ENCODE measurements at places on chromosomes 3 and 15.
A peak's percentile ranks its signal among the peaks of the same experiment; 100 is the strongest.

- H3K4me1 ChIP-seq, result peaks cover 16% of the 10 kb centered on the region
- H3K36me3 ChIP-seq, result no peaks in the 10 kb centered on the region
- H3K4me3 ChIP-seq, result no peak overlapping the region
- no peak overlapping the region for H3K27ac ChIP-seq
Observed at GRCh38 chr15:101316529-101316928, 21.5 kb upstream of the SNRPA1 start.

DNA sequence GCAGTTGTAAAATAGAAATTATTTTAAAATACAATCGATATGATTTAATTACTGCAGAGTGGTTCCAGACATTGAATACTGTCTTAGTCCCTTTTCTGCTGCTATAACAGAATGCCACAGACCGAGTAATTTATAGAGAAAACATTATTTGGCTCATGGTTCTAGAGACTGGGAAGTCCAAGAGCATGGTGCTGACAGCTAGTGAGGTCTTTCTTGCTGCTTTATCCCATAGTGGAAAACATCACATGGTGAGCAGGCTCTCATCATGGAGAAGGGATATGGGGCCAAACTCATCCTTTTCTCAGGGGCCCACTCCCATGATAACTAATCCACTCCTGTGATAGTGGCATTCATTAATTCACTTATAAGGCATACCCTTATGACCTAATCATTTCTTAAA lies 120.0 kb upstream of the TBL1XR1 start:
- H3K36me3 ChIP-seq, result peaks cover 12% of the 10 kb centered on the region
- H3K27ac ChIP-seq, result no peak overlapping the region
- DNase-seq, result no peak
- H3K4me3 ChIP-seq, result no peak overlapping the region
- peaks cover 12% of the 10 kb centered on the region for H3K27me3 ChIP-seq

GRCh38 chr3:180085122-180085710 lies 48.5 kb upstream of the PEX5L start:
- H3K4me1 ChIP-seq, result no peaks in the 10 kb centered on the region
- no peak for DNase-seq
- H3K4me3 ChIP-seq, result no peak overlapping the region
- no peaks in the 10 kb centered on the region for H3K27me3 ChIP-seq
- H3K36me3 ChIP-seq, result no peaks in the 10 kb centered on the region

- H3K4me1 ChIP-seq, result peaks cover 21% of the 10 kb centered on the region
- peaks cover 6% of the 10 kb centered on the region for H3K27me3 ChIP-seq
- H3K27ac ChIP-seq, result no peak overlapping the region
Observed at GRCh38 chr3:46427916-46428833, 21.1 kb downstream of the CCRL2 start.

DNA sequence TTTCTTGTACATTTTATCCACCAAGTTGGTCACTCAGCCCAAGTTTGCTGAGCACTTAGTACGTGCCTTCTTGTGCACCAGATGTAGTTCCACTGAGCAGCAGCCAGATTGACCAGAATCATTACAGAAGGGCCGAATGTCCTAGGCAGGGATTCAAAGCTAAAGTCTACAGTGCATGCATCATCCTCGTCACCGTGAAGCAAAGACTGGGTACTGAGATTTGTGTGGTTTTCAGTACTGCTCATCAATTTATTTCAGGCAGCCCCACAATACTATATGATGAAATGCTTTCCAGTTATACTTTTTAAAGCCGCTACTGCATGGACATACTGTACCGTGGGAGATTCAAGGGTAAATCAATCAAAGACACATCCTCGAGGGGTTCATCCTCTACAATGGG lies 227.0 kb downstream of the ARRDC4 start:
- DNase-seq, result no peak
- H3K4me3 ChIP-seq, result no peak overlapping the region
- no peaks in the 10 kb centered on the region for H3K4me1 ChIP-seq
- H3K27me3 ChIP-seq, result no peaks in the 10 kb centered on the region

DNA sequence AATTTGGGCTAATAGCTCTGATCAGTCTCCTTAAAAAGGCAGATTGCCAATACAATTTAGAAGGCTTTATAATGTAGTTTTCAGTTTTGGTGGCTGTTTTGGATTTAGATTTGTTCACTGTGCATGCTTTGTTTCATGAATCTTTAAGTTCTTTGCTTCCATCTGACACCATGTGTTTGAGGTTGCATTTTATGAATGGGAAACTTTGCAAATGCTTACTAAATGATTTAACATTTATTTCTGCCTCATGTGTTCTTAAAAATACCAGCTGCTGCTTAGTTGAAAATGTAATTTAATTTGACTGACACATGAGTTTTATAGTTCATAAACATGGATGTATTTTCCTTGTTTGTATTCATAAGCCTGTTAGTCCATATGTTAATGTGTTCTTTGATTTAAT lies 78.6 kb downstream of the RNF13 start:
- no peak overlapping the region for H3K4me3 ChIP-seq
- H3K27me3 ChIP-seq, result no peaks in the 10 kb centered on the region
- H3K4me1 ChIP-seq, result no peaks in the 10 kb centered on the region
- H3K36me3 ChIP-seq, result peaks cover 20% of the 10 kb centered on the region

- no peaks in the 10 kb centered on the region for H3K36me3 ChIP-seq
- no peak for DNase-seq
- no peaks in the 10 kb centered on the region for H3K4me1 ChIP-seq
- no peak overlapping the region for H3K27ac ChIP-seq
Observed at GRCh38 chr3:49199239-49199899, 28.0 kb downstream of the KLHDC8B start.

DNA sequence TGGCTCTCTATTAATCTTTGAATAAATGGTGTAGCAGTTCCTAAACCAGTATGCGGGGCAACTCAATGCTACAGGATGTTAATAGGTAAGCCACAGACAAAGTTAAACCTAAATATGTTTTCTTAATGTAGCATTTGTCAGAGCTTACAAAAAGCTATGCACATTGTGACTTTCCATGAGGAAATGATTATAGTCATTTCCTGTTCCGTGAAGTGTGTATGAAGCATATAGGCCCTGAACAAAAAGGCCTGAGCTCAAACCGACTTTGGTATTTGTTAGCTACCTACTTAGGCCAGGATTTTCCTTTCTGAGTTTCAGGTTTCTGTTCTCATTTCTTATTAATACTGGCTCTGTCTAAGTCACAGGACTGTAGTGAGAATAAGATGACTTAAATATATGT lies 14.2 kb downstream of the ZNF80 start:
- H3K4me3 ChIP-seq, result no peak overlapping the region
- peaks cover 59% of the 10 kb centered on the region for H3K36me3 ChIP-seq
- H3K27me3 ChIP-seq, result no peaks in the 10 kb centered on the region
- DNase-seq, result no peak
- H3K27ac ChIP-seq, result peak overlapping the region; percentile 99
